ENCODE measurements at places on chromosomes 5 and 9.

DNA sequence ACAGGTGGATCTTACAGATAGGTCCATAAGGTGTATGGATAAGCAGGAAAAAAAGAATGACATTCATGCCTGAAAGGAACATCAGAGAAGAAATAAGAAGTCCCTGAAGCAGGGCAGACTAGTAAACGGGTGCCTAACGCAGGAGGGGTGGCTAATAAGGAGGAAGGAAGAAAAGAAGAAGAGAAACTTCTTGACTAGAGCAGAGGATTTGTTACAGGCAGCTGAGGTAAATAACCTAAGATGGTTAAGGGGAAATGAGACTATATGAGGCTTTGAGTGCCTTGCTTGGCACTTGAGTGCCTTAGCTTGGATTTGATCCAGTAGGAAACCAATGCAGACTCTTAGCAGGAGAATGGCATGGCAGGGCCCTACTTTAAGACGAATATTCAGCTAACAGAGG lies 313.5 kb upstream of the PDE4D start:
- DNase-seq = no peak

GRCh38 chr9:113568081-113568435 lies 104.5 kb downstream of the RGS3 start:
- DNase-seq = no peak

DNA sequence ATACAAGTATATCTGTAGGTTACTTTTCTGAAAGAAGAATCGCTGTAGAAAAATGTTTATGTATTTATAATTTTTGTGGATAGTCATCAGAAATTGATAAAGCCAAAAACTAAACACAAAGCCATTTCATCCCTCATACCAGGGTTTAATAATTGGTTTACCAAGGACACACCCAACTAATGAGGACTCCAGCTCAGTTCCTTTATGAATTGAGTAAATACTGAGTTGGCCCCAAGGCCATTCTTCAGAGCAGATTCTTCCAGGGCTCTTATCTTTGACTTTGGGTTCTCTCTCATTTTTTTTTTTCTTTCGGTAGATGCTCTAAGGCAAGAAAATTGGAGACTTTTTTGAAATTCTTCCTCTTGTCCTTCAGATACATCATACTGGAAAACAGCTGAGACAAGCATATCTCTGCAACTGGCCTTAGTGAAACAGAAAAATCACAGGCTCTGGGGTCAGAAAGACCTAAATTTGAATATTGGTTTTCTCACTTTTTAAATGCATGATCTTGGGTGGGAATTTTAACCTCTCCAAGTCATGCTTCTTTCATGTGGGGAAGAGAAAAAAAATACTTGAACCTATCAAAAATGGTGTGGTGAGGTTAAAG lies 401.8 kb downstream of the ARHGEF28 start:
- DNase-seq = no peak

DNA sequence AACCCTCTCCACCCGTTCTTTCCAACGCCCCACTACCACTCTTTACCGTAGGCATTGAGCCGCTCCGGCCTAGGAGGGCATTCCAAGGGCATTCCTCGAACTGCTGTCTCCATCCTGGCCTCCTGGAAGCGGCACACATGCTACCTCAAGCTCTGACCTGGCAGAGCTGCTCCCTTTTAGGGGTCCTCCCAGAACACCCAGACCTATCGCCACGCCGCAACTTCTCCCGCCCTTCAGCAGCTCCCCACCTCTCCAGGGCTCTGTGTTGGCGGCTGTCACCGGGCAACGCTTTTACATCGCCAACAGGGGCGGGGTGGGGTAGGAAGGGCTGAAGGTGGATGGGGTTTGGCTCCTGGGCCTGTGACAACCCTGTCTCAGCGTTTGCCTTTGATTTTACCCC lies 4.6 kb upstream of the MYORG start:
- DNase-seq = no peak

DNA sequence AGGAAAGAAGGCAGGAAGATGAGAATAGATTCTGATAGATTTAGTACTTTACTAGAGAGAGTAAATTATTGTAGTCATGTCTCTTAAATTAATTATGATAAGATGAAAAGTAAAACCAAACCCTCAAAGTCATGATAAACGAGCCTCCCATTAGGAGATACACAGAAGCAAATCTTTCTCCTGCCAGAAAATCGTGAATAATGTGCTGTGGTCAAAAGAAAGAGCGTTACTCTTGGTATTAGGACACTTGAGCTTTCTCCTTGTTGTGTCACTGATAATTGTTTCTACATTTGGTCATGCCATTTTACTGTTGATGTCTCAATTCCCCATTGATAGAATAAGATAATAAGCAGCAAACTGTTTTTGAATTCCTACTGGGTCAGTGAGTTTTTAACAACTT lies 562.8 kb upstream of the TLE4 start:
- no peak for DNase-seq

DNA sequence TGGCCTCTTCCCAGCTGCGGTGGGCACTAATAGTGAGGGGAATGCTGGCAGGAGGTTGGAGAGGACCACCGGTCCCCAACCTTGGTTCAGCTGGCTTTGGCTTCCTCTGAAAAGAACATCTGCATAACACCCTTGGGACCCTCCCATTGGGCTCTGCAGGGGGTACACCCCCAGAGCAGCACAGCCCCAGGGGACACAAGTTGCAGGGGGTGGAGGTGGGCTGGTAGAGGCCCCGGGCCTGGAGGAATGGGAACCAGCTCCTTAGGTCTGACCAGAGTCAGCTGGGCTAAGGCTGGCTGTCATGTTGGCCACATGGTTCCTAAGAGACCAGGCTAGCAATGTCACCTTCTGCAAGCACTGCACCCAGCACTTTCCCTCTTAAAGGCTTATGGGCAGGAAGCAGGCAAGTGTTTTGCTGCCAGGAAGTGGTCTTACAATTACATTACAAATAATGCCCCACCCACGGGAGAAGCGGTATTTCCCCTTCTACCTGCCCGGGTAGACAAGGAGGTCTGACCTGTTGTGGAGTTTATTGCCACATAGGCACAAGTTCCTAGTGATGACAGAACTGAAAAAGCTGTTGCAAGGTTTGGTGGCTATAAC lies 18.1 kb downstream of the GCNT4 start:
- DNase-seq = no peak

DNA sequence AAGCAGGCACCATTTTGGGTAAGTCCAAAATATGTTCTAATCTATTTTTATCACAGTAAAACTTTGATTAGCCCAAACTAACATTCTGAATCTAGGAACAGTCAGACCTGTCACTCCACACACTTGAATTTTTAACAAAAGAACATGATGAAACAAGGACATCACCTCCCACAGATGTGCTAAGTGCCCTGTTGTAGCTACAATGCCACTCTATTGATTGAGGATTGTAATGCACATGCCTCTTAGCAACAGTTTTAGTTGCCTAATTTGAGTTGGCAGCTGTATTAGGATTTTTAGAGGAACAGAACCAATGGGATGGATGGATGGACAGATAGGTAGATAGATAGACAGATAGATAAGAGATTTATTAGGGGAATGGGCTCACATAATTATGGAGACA lies 20.3 kb upstream of the RNF20 start:
- DNase-seq = no peak

- DNase-seq = no peak
Measured at GRCh38 chr9:80074439-80074838, 502.7 kb downstream of the TLE4 start.

DNA sequence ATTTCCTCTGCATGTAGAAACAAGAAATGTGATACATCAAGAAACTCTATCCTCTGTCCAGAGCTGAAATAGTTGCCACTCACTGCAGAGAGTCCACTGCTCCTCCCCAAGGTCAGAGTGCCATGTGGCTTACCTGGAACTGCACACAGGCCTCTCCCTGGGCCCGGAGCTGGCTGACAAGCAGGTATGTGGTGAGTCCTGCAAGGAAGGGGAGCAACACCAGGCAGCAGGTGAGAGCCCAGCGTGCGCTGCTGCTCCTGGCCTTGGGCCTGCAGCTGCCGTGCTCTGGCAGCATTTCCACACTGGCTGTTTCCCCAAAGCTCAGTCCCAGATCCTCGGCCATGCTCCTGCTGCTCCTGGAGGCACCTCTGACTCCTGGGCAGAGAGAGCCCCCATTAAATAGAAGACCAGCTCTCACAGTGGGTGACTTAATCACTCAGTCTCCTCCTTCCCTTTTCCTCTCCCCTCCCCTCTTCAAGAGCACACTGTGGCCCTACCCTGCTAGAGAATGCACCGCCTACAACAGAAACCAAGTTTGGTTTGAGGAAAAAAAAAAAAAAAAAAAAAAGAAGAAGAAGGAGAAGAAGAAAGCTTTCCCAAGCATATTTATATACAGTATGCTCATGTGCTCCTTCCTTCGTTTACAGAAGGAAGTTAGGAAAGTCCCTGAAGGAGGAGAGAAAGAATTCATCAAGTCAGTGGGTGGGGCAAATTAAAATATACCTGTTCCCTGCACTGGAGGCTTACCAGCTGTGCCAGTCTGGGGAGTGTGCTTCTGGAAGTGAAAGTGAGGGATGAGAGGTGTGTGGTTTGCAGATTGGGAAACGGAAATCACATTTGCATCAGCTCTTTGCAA lies at the start of gene TNFSF15:
TSS of gene TNFSF15 (minus strand) at position 370 of the 856 bp plus-strand sequence. CDS start at position 343, 27 bp downstream.
- peak; percentile 19 for DNase-seq

DNA sequence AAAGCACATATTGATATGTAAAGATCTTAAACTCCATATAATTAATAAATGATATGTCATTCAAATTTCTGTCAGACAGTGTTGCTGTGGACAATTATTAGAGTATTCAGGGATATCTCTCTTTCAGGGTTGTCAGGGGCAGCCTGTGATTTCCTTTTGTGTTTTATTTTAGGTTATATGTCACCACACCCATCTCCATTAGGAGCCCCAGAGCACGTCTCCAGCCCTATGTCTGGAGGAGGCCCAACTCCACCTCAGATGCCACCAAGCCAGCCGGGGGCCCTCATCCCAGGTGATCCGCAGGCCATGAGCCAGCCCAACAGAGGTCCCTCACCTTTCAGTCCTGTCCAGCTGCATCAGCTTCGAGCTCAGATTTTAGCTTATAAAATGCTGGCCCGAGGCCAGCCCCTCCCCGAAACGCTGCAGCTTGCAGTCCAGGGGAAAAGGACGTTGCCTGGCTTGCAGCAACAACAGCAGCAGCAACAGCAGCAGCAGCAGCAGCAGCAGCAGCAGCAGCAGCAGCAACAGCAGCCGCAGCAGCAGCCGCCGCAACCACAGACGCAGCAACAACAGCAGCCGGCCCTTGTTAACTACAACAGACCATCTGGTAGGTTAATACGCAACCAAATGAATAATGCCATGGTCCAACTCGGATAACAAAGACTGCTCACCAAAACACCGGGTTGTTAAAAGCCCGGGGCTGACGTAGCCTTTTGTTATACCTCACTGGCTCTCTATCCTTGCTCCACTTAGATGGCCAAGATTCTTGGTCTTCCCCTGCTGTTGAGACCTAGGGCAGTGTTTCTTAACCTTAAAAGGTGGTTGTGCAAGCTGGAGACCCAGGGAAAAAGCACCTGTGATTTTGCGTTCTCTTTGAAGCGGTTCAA lies 24.4 kb downstream of the SMARCA2 start:
- no peak for DNase-seq

- peak; percentile 21 for DNase-seq
Measured at GRCh38 chr5:123098767-123099513, 9.9 kb downstream of the PRDM6 start.

DNA sequence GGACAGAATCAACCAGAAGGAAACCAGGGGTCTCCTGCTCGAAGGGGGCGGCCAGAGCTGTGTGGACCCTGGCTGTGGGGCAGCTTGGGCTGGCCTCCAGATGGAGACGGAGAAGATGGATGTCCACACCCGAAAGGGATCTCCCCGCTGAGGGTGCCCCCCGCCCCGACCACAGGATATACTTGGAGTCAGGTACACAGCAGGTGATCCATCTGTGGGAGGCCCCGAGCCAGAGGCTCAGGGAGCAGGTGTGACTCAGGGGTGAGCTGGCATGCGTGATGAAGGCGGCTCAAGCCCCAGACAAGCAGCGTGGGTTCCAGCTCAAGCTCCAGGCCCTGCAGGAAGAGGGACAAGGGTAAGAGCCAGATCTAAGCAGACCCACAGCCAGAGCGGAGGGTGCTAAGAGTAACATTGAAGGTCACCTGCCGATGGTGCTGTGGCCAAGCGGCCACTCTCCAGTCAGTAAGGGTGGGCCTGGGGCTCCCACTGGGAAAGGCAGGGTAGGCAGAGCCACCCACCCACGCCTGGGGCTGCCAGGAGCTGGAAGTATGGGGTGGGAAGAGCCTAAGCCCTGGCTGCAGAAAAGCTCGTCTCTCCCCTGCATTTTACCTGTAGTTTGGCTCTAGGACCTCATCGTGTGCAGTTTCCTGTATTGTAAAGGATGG lies 30.6 kb upstream of the MVB12B start:
- DNase-seq = no peak

- DNase-seq = peak; percentile 22
Measured at GRCh38 chr9:73039271-73040263, 86.7 kb upstream of the ALDH1A1 start.

- no peak for DNase-seq
Measured at GRCh38 chr5:579746-580366, 32.3 kb upstream of the CEP72 start.

GRCh38 chr5:180786531-180787398 lies 15.8 kb downstream of the MGAT1 start:
- DNase-seq = peak; percentile 34
